AG04449 (cell line): ENCODE measurements at places on chromosomes 2 and 18.
A peak's percentile ranks its signal among the peaks of the same experiment; 100 is the strongest.

GRCh38 chr18:4384932-4385331 is 70.2 kb downstream of the DLGAP1 start:
- no peak for DNase-seq

GRCh38 chr2:229888031-229888430 is 33.8 kb downstream of the TRIP12 start:
- DNase-seq = no peak

- no peak for DNase-seq
Observed at GRCh38 chr2:76009484-76009883, 298.8 kb upstream of the GCFC2 start.

GRCh38 chr2:25567406-25567805 is 106.0 kb downstream of the DTNB start:
- DNase-seq = no peak

DNA sequence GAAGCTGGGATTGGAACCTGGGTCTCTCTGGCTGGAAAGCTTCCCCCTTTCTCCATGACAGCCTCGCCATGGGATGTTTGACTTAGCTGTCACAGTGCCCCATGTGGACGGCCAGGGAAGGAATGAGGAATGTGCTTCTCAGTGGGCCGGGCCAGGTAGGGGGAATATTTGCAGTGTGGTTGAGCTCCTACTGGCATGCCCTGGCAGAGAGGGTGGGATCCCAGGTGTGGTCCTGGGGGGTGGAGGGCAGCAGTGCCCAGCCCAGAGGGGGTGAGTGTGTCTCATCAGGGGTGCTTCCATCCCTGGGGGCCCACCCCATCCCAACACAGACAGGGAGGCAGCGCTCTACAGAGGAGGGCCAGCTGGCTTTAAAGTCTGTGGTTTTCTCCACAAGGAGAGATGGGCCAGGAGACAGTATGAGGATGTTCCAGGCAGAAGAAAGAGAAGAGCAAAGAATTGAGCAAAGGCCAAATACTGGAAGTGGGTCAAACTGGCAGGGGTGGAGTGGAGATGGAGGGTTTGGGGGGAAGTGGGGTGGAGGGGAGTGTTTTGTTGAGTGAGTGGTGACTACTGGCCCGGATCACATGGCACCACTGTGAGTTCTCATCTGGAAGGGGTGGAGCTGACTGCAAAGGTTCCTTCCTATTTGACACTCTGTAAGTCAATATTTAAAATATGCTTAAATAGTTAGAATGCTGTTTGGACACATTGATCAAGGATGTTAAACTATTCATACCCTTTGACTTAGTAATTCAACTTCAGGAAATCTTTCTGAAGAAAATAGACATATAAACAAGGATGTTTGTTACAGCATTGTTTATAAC is 94.0 kb downstream of the MYCN start:
- DNase-seq = no peak

GRCh38 chr2:173555833-173556232 is 201.2 kb downstream of the CDCA7 start:
- no peak for DNase-seq

DNA sequence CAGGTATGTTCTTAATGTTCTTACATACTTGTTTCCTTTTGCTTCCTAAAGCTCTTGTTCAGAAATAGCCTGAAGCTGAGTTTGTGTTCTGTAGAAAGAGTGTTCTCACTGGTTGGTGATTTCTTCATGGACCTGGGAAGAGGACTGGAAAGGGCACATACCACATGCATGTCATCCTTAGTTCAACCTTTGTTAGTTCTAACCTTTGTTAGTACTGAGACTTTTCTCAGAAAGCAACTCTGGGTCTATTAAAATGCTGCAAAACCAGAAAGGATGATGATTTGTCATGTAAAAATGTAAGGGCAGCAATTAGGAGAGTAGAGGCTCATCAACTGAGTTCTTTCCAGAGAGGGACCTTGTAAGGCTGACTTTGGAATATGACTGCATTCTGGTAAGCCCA is 2.5 kb upstream of the FAP start:
- DNase-seq = peak; percentile 90

- DNase-seq = no peak
Observed at GRCh38 chr2:147689220-147689909, 155.5 kb upstream of the ACVR2A start.

DNA sequence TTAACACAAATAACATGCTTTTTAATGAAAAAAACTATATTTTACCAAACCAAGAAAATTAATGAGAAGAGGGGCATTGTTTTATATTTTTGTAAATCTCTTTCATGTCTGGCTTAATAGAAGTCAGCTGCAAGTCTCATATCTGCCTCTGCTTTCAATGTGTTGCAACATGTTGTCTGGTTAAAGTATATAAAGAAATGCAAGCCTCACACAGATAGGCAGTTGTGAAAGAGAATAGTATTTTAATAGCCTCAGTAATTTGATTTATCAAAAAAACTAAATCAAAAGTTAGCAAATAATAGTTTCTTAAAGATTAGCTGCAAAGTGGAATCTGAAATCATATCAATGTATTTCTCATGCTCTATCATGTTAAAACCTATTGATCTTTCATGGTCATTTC is 52.9 kb upstream of the NCOA1 start:
- no peak for DNase-seq

GRCh38 chr2:112053917-112054846 is 887 bp upstream of the TMEM87B start:
- DNase-seq = peak; percentile 63

GRCh38 chr2:85655961-85656417 is 12.0 kb downstream of the SFTPB start:
- DNase-seq = no peak

DNA sequence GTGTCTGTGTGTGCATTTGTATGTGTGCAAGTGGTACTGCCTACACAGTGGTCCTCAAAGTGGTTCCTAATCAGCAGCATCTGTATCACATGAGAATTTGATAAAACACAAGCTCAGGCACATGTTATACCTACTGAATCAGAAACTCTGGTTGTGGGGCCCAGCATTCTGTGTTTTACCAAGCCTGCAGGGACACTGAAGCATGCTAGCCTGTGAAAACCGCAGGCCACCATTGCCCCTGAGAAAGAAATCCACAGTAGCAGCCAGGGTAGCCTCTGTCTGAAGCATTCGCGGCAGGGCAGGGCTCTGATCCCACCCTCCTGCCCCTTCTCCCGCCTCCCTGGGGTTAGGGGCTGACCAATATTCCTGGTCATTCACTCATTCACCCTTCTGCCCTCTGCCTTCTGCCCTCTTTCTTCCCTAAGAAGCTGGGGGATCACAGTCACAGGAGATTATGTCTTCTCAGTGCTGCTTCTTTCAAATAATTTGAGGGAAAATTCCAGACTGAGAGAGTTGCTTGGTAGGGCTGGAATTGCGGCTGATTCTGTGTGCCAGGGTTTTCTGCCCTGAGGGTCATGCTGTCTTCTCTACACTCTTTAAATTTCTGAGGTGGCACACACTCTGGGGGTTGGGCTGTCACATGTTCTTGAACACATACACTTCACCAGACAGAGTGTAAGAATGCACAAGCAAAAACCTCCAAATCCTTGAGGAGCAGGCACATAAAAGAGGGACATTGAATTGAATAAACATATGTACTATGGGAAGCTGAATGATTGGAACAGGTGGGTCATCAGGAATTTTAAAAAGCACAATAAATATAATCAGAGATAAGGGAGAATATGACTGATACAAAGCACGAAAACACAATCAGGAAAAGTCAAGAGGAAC is 126.6 kb upstream of the SEC11C start:
- DNase-seq = no peak

GRCh38 chr2:208827549-208828221 is 421.1 kb downstream of the PTH2R start:
- no peak for DNase-seq

GRCh38 chr2:1640301-1641135 is 103.8 kb downstream of the PXDN start:
- no peak for DNase-seq

DNA sequence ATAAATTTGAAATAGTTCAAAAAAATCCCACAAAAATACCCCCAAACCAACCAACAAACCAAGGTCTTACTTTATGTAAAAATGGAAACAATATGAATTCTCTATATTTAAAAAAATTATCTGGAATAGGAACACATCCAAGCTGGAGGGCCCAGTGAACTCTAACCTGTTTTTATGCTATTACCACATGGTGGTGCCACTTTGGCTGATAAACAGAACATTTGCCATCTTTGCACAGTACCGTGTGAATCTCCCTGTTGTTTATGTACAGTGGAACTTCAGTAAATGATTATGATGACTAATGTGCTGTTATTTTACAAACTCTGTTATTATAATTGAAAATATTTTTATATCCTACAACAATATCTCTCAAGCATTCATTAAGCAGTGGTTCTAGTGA is 145.3 kb upstream of the SMAD7 start:
- DNase-seq = no peak

DNA sequence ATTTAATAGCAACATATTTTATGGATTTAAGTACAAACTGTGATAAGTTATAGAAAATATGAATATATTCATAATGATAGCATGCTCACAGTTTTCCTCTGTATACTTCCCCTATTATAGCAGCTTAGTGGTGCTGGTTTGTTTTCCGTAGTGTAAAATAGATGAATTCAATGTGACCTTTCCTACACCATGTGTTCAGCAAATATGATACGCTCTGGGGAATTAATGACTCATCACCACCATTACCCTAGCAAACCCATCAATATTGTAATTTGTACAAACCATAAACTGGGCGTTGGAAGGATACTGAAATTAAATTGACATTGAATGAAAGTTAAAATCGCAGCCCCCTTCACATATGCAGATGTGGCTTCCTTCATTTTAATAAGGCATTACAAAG is 58.7 kb upstream of the CDH19 start:
- no peak for DNase-seq

- no peak for DNase-seq
Observed at GRCh38 chr2:111652681-111653080, 231.3 kb downstream of the ANAPC1 start.

DNA sequence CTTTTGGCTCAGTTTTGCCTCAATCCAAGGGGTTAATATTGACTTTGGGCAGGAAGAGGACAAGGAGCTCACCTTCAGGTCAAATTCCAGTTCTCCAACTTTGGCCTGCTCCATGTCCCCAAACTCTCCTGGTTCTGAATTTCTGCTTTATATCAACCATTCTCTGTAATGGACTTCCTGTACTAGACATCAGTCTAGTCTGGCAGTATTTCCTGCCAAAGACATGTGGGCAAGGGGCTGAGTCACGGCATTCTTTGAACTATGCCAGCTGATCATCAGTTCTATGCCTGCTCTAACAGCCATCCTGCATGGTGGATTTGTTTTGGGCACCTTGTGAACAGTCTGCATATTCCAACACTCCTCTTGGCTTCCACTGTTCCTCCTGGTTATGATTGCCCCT is 199.4 kb downstream of the ZEB2 start:
- peak; percentile 3 for DNase-seq

- DNase-seq = no peak
Observed at GRCh38 chr2:136118819-136119716, 1.1 kb upstream of the CXCR4 start.

DNA sequence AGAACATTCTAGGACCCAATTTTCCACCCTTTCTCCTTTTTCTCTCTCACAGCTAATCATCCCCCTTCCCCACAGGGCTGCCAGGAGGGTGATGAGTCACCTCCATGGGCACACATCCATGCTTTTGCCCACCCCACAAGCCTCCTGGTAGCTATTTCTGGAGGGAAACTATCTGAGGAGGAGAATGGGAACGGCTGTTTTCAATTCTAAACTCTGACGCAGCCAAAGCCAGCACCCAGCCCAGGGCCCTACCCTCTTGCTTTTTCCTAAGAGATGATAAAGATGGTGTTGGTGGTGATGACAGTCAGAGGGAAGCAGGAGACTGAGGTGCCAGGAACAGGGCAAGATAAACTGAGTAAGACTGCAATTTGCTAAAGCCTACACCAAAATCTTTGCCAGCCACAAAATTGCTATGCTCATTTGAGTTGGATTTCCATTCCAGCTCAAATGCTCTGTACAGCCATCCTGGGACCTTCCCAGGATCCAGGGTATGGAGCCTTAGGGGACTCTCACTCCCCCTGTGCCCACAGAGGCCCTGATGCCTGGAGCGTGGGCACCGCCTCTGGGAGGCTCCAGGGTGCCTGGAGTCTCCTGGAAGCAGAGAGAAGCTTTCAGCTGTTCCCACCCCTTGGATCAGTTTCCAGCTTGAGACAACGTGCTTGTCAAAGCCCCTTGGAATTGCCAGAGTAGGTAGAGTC is 62.0 kb upstream of the FZD7 start:
- peak; percentile 38 for DNase-seq

DNA sequence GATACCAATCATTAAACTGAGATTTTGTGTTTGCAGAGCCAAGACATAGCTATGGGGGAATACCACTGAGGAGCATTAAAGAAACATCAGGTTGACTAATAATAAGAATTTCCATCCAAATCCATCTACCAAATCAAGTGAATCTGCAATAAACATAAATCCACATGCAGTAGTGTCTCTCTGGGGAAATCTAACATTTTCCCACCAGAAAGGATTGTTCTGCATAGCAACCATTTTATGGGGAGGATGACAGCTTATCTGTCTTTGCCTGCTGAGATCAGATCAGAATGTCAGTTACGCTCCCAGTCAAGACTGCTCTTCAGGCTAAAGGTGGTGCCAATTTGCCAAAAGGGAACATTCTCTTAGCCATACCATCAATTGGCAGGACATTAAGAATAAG is 1098.9 kb upstream of the CHAC2 start:
- DNase-seq = no peak

DNA sequence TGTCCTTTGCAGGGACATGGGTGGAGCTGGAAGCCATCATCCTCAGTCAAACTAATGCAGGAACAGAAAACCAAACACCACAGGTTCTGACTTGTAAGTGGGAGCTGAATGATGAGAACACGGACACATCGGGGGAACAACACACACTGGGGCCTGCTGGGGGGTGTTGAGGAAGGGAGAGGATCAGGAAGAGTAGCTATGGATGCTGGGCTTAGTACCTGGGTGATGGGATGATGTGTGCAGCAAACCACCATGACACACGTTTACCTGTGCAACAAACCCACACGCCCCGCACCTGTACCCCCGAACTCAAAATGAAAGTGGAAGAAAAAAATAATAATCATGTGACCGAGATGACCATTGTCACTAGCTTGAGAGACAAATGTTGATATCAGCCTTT is 114.7 kb downstream of the NDUFA10 start:
- no peak for DNase-seq

GRCh38 chr2:84959566-84960506 is 11.1 kb upstream of the KCMF1 start:
- DNase-seq = no peak

DNA sequence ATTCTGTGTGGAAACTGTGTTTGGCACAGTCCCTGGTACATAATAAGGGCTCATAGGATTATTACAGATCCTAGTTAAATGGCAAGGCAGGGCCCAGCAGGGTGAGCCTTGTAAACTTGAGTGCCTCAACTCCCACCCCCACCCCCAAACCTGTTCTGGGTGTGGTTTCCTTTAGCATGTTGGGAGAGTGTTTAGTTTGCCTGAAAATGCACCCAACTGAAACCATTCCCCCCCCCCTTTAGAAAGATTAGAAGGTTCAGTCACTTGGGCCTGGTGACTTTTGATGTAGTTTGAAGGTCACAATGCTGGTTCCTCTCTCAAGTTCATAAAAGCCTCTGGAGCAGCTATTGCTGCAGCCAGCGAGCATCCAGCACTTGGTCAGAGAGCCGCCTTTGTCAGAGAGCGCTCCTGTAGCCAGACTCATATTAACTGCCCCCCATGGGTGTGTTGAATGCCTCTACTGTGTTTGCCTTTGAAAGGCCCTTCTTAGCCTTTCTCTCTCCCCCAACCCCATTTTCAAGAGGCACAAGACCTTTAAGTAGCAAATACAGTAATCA is 113.7 kb downstream of the SPTBN1 start:
- no peak for DNase-seq
